Endothelial cell of umbilical vein (primary cell): ENCODE measurements at places on chromosomes 4 and X. TPM values are rescaled to one million over a fixed set of nuclear protein-coding genes. Genes with fewer than 3 reads are reported as not detected.

PCSK1N gene
- total RNA-seq, result 0.44 TPM in 1 of 2 replicates, not detected in the other

MORF4L2 gene
- 414 and 445 TPM in 2 replicates for total RNA-seq

UGT2A1 gene
- not detected in 2 replicates for total RNA-seq

INPP4B gene
- total RNA-seq, result 2.8 and 3.1 TPM in 2 replicates

PWWP3B gene
- not detected in 2 replicates for total RNA-seq

PF4V1 gene
- not detected in 2 replicates for total RNA-seq

KDR gene
- 139 and 145 TPM in 2 replicates for total RNA-seq

CYSLTR1 gene
- not detected in 2 replicates for total RNA-seq

STK26 gene
- total RNA-seq, result 3.7 and 5.2 TPM in 2 replicates

RBM47 gene
- not detected in 2 replicates for total RNA-seq

ENPP6 gene
- not detected in 2 replicates for total RNA-seq

TMEM31 gene
- total RNA-seq, result not detected in 2 replicates

SSX1 gene
- total RNA-seq, result not detected in 2 replicates

SCML2 gene
- 0.69 and 2.7 TPM in 2 replicates for total RNA-seq

XAGE1B gene
- total RNA-seq, result not detected in 2 replicates
